ENCODE measurements at places on chromosomes 5 and 9. TPM values are rescaled to one million over a fixed set of nuclear protein-coding genes. Genes with fewer than 3 reads are reported as not detected.

MSH3 gene
- 12.9 TPM for polyA plus RNA-seq

DNA sequence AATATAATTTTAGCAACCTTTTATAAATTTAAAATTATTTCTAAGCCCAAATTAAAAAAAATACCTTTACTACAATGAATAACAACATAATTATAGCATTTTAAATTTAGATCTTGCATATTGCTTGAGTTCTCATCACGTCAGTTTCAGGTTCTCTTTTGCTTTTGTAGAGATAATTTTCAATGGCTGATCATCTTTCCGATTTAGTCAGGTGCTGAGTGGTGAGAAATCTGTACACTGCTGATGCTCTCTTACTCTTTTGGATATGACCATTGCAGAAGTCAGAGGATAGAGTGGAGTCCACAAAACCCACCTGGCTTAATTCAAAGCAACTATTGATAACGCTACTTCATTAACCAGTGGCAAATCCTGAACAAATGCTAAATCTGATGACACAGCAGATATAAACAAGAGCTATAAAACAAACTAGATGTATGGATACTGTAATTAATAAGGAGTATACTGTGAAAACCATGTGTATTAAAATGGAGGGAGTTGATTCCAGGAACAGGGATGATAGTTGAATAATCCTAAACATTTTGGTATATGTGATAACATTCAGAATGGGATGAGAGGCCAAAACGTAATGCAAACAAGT lies 394.8 kb downstream of the CSNK1G3 start:
- no peak for DNase-seq

PKD2L2 gene
- 0.24 TPM for polyA plus RNA-seq

DNA sequence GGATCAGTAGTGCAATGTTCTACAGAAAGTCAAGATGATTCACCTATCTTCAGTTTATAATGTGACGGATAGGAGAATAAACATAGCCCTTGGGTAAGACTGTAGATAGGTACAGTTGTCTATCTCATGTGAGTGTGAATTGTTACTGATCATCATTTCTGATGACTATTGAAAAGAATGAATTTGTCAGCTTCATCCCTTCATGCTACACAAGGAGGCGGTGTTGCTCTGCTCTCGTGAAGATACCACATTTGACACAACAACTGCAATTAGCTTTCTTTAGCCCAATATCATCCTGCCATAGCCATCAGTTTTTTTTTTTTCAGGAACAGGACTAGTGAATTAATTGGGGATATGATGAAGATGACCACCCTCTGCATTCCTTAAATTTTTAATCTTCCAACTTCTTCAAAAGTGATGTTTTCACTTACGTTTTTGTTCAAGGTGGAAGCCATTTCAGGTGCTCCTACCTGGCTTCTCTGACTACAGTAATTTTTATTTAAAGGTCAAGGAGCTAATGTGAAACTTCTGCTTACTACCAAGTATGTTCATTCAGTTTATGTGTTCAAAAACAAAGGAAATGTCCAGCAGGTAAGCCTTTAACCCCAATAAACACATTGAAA lies 152.9 kb upstream of the MOCS2 start:
- no peak for DNase-seq

GRCh38 chr5:173180331-173180730 lies 36.0 kb downstream of the BNIP1 start:
- no peak for DNase-seq

- DNase-seq = no peak
Measured at GRCh38 chr9:79990536-79990935, 418.8 kb downstream of the TLE4 start.

DNA sequence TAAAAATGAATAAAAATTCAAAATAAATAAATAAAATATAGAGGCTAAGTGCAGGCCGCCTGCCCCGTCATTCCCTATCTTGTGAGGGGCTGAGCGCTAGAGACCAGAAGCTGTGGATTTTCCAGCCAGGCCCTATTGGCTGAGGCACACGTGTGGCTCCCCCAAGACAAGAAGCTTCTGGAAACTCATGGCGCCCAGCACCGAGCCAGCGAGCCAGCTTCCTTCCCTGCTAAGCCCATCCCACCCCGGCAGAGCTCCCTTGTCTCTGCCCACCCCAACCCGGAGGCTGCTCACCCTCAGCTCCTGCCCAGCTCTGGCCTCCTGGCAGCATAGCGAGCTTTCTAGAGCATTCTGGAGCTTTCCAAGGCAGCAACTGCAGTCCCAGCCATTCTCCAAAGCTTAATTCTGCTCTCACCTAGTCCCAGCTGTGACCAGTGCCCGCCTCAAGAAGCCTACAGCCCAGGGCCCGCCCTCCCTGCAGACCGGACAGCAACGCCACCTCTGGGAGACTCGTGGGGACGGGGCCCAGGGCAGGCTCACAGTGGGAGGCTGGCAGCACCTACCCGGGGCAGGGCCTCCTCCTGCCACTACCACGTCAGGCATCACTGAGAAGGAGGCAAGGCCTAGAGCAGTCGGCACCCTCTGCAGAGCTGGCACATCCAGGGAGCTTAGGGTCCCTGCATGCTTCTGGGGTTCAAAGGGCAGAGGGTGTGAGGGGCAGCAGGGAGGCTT lies 23.2 kb upstream of the TMEM250 start:
- peak; percentile 20 for DNase-seq

SLC36A2 gene
- not detected for polyA plus RNA-seq

- no peak for DNase-seq
Measured at GRCh38 chr9:108212184-108212583, 643.6 kb downstream of the ACTL7B start.

SREK1 gene
- polyA plus RNA-seq = 84.0 TPM
